ENCODE measurements at places on chromosomes 16 and 17. TPM values are rescaled to one million over a fixed set of nuclear protein-coding genes. Genes with fewer than 3 reads are reported as not detected.

DNA sequence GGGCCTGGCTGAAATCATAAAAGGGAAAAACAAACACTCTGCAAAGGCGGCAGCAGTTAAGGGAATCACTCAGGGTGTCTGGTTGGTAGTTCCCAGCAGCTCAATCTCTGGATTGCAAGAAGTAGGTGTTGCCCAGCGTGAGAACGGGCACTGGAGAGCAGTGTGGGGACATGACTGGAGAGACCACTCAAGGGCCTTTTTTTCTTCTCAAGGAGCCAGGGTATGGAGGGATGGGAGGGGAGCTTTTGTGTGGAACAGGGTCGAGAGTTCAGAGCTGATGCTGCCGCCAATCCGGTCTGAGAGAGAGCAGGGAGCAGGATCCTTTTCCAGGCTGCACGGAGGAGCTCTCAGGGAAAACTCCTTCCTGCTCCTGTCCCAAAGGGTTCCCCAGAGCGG is 15.2 kb downstream of the SCNN1B start:
- no peaks in the 10 kb centered on the region for H3K4me1 ChIP-seq
- no peaks in the 10 kb centered on the region for H3K36me3 ChIP-seq
- no peak overlapping the region for H3K4me3 ChIP-seq
- H3K27me3 ChIP-seq, result no peaks in the 10 kb centered on the region
- no peak overlapping the region for H3K27ac ChIP-seq
- no peak for DNase-seq

ADAM11 gene
- total RNA-seq, result 1.1 TPM

- no peak overlapping the region for H3K27ac ChIP-seq
- H3K4me1 ChIP-seq, result no peaks in the 10 kb centered on the region
- H3K36me3 ChIP-seq, result no peaks in the 10 kb centered on the region
- DNase-seq, result peak; percentile 19
Observed at GRCh38 chr16:35198223-35199199, 1739.1 kb downstream of the TP53TG3F start.

- no peaks in the 10 kb centered on the region for H3K27me3 ChIP-seq
- DNase-seq, result no peak
- no peaks in the 10 kb centered on the region for H3K36me3 ChIP-seq
- H3K27ac ChIP-seq, result no peak overlapping the region
Observed at GRCh38 chr16:53915452-53916160, 211.7 kb downstream of the FTO start.

CHST4 gene
- total RNA-seq, result 14.3 TPM

SLC38A8 gene
- 0.42 TPM for total RNA-seq

GRCh38 chr17:78365561-78366108 is 5.8 kb upstream of the SOCS3 start:
- H3K4me3 ChIP-seq, result no peak overlapping the region
- no peaks in the 10 kb centered on the region for H3K36me3 ChIP-seq
- DNase-seq, result no peak
- no peaks in the 10 kb centered on the region for H3K27me3 ChIP-seq
- peaks cover 3% of the 10 kb centered on the region for H3K4me1 ChIP-seq
- no peak overlapping the region for H3K27ac ChIP-seq

DNA sequence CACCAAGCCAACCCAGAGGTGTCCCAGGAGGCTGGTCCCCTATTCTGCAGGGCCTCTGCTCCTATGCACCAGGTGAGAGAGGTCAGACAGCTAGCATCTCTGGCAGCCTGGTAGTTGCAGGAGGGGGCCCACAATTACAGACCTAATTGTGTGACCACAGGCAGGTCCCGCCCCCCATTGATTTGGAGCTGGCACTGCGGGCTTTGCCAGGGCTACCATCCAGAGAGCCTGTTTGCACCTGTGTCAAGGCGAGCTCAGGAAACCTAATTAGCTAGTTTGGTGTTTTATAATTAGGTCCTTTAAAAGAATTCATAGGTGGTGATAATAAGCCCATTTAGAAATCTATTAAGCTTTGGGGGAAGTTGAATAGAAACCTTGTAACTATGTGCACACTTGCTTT is 90.2 kb downstream of the MRM1 start:
- H3K27ac ChIP-seq, result no peak overlapping the region
- DNase-seq, result no peak
- no peaks in the 10 kb centered on the region for H3K27me3 ChIP-seq
- no peaks in the 10 kb centered on the region for H3K4me1 ChIP-seq
- H3K4me3 ChIP-seq, result no peak overlapping the region
- no peaks in the 10 kb centered on the region for H3K36me3 ChIP-seq

GRCh38 chr16:25372716-25373115 is 115.1 kb upstream of the ZKSCAN2 start:
- no peaks in the 10 kb centered on the region for H3K27me3 ChIP-seq
- H3K36me3 ChIP-seq, result no peaks in the 10 kb centered on the region
- no peaks in the 10 kb centered on the region for H3K4me1 ChIP-seq
- H3K4me3 ChIP-seq, result no peak overlapping the region
- no peak for DNase-seq

C1QTNF8 gene
- total RNA-seq, result not detected

DNA sequence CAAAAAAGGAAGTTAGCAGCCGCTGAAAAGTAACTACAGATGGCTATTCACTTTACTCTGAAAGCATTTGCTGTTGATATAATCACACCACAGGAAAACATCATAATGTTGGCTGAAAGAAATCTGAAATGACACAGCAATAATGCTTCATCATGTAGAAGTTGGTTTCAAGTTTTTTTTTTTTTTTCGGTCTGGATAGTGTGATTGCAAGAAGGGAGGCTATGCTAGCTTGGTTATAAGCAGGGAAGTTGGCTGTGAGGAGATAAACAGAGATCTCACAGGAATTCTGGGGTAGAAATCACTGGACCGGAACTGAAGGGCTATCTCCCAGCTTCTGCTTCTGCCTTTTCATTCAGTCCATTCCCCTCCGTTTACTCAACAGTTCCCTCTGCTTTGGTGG is 57.9 kb downstream of the MYO1D start:
- H3K4me1 ChIP-seq, result no peaks in the 10 kb centered on the region
- DNase-seq, result no peak
- no peak overlapping the region for H3K27ac ChIP-seq
- H3K36me3 ChIP-seq, result no peaks in the 10 kb centered on the region
- no peaks in the 10 kb centered on the region for H3K27me3 ChIP-seq

ICAM2 gene
- total RNA-seq, result 17.5 TPM

- no peak overlapping the region for H3K27ac ChIP-seq
- peaks cover 12% of the 10 kb centered on the region for H3K36me3 ChIP-seq
- H3K4me3 ChIP-seq, result no peak overlapping the region
- no peaks in the 10 kb centered on the region for H3K4me1 ChIP-seq
- H3K27me3 ChIP-seq, result no peaks in the 10 kb centered on the region
- no peak for DNase-seq
Observed at GRCh38 chr16:28146536-28146935, 65.2 kb downstream of the XPO6 start.

OR3A2 gene
- not detected for total RNA-seq

- no peak for DNase-seq
- H3K36me3 ChIP-seq, result no peaks in the 10 kb centered on the region
- no peak overlapping the region for H3K27ac ChIP-seq
- H3K27me3 ChIP-seq, result no peaks in the 10 kb centered on the region
- H3K4me3 ChIP-seq, result no peak overlapping the region
Observed at GRCh38 chr17:29820425-29820824, 109.6 kb downstream of the SSH2 start.

- no peak overlapping the region for H3K27ac ChIP-seq
- peaks cover 6% of the 10 kb centered on the region for H3K36me3 ChIP-seq
- no peaks in the 10 kb centered on the region for H3K27me3 ChIP-seq
- no peak for DNase-seq
Observed at GRCh38 chr16:66948134-66948836, 12.8 kb upstream of the CES3 start.

DNA sequence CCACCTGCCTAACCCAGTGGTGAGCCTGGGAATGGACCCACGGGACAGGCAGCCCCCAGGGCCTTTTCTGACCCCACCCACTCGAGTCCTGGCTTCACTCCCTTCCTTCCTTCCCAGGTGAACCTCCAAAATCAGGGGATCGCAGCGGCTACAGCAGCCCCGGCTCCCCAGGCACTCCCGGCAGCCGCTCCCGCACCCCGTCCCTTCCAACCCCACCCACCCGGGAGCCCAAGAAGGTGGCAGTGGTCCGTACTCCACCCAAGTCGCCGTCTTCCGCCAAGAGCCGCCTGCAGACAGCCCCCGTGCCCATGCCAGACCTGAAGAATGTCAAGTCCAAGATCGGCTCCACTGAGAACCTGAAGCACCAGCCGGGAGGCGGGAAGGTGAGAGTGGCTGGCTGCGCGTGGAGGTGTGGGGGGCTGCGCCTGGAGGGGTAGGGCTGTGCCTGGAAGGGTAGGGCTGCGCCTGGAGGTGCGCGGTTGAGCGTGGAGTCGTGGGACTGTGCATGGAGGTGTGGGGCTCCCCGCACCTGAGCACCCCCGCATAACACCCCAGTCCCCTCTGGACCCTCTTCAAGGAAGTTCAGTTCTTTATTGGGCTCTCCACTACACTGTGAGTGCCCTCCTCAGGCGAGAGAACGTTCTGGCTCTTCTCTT is 2.6 kb upstream of the STH start:
- H3K4me1 ChIP-seq, result no peaks in the 10 kb centered on the region
- H3K27me3 ChIP-seq, result no peaks in the 10 kb centered on the region
- DNase-seq, result no peak
- no peak overlapping the region for H3K4me3 ChIP-seq

DNA sequence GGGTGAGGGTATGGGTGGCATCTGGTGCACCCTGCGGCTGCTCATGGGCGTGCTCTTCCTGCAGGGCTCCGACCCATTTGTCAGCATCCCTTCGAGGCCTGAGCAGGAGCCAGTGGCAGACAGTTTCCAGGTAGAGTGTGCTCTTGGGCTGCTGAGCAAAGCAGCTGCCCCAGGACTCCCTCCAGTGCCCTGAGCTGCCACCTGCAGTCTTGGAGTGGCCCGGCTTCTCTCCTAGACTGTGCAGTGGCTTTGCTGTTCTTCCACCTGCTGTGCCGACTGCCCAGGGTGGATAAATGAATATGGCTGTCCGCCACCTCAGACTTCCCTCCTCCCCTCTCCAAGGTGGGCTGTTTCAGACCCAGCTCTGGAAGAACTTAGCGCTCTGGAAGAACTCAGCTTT is 10.8 kb upstream of the JPT2 start:
- no peak for DNase-seq
- no peak overlapping the region for H3K4me3 ChIP-seq
- H3K36me3 ChIP-seq, result peaks cover 68% of the 10 kb centered on the region
- H3K27me3 ChIP-seq, result no peaks in the 10 kb centered on the region

- H3K27ac ChIP-seq, result no peak overlapping the region
- H3K4me1 ChIP-seq, result peaks cover 55% of the 10 kb centered on the region
- H3K36me3 ChIP-seq, result no peaks in the 10 kb centered on the region
- no peaks in the 10 kb centered on the region for H3K27me3 ChIP-seq
- DNase-seq, result no peak
Observed at GRCh38 chr17:82447876-82448275, 2.7 kb downstream of the CYBC1 start.

- no peaks in the 10 kb centered on the region for H3K27me3 ChIP-seq
- H3K4me3 ChIP-seq, result no peak overlapping the region
- no peak for DNase-seq
- H3K27ac ChIP-seq, result no peak overlapping the region
- H3K4me1 ChIP-seq, result no peaks in the 10 kb centered on the region
Observed at GRCh38 chr17:68670967-68671693, 70.0 kb upstream of the FAM20A start.
